Activated naive CD8-positive, alpha-beta T cell treated with anti-CD3 and anti-CD28 coated beads, Interleukin-2, amount 50 U/mL, for 24 hours (primary cell): ENCODE measurements at places on chromosomes 11 and 22.

DNA sequence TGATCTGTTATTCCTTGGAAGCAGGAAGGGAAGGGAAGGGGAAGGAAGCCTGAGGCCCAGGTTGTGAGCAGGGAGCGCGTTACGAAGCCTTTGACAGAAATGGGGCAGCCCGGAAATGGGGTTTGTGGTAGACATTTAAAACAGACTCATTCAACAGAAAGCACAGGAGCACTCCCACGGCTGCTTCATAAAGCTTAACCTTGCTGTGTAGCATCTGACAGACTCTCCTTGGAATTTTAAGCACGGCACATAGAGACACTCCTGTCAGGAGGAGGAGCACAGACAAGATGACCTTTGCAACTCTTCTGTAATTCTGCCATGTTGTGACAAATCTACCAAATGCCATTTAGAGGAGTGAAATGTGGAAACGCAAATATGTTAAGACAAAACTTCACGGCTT, 131.6 kb downstream of the FBXO7 start:
- H3K36me3 ChIP-seq = no peaks in the 10 kb centered on the region
- H3K4me1 ChIP-seq = peaks cover 7% of the 10 kb centered on the region
- peak; percentile 3 for DNase-seq
- no peak overlapping the region for H3K4me3 ChIP-seq
- peaks cover 3% of the 10 kb centered on the region for H3K27me3 ChIP-seq

GRCh38 chr11:59783632-59784090, 26.9 kb downstream of the MRPL16 start:
- H3K4me1 ChIP-seq = peaks cover 18% of the 10 kb centered on the region
- H3K27ac ChIP-seq = no peak overlapping the region

GRCh38 chr11:104668797-104669463, 229.3 kb downstream of the CASP12 start:
- no peak for DNase-seq
- no peak overlapping the region for H3K4me3 ChIP-seq
- peaks cover 3% of the 10 kb centered on the region for H3K27me3 ChIP-seq
- no peak overlapping the region for H3K27ac ChIP-seq
- H3K36me3 ChIP-seq = no peaks in the 10 kb centered on the region

DNA sequence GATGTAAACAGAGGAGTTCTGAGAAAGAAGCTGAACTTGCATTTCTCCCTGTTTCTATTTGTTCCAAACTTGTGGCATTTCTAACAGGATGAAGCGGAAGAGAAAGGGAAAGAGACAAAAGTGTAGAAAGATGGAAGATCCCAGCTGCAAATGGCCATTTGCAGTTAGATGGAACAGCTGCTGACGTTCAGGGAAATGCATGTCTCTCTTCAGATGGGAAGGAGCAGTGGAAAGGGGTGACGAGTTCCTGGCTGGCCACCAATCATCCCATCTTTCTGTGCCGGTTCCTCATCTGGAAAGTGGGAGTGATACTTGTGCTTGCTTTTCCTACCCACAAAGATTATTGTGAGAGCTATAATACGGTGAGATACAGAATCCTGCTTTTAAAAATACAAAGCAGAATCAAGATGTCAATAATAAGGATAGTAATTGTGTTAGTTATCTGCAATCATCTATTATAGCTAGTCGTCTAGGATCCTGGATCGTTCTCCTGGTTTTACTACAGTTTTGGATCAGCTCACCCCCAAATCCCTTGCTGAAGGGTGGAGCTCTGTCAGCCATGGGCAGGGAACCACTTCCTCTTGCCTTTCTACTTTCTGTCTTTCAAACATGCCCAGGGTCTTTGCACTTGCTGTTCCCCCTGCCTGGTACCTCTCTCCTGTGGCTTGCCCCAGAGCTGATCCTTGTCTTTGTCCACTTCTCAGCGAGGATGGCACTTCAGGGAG, 1.2 kb upstream of the TIMP3 start:
- H3K27me3 ChIP-seq = peaks cover 57% of the 10 kb centered on the region
- no peak overlapping the region for H3K27ac ChIP-seq
- peaks cover 6% of the 10 kb centered on the region for H3K4me1 ChIP-seq
- H3K4me3 ChIP-seq = no peak overlapping the region

- H3K27me3 ChIP-seq = no peaks in the 10 kb centered on the region
- H3K4me1 ChIP-seq = peaks cover 50% of the 10 kb centered on the region
- peaks cover 9% of the 10 kb centered on the region for H3K36me3 ChIP-seq
- H3K4me3 ChIP-seq = no peak overlapping the region
- DNase-seq = no peak
- no peak overlapping the region for H3K27ac ChIP-seq
Observed at GRCh38 chr11:118908264-118908663, 17.5 kb downstream of the BCL9L start.

DNA sequence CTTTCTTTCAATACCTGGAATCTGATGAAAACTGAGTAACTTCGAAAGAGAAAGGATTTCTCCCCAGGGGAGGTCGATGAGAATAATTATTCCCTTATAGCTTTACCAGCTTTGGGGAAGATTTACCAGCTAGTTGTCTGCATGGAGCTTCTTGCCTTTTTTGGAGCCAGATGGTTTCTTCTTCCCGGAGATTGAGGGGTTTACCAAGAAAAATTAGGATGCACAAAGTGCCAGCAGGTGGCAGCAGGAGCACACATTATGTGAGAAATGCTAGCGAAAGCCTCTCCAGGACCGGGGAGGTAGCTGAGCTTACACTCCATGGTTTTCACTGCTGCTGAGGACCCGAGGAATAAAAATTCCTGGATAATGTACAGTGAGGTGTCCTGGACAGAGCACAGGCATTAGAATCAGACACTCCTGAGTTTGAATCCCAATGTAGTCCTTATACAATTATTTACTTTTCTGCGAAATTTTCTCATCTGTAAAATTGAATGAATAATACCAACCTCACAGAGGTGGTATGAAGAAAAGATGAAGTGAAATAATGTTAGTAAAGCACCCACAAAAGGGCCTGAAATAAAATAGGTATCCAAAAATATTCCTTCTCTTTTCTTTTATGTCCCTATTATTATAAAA, 46.0 kb upstream of the PARVA start:
- no peaks in the 10 kb centered on the region for H3K27me3 ChIP-seq
- H3K4me1 ChIP-seq = no peaks in the 10 kb centered on the region
- no peaks in the 10 kb centered on the region for H3K36me3 ChIP-seq
- no peak overlapping the region for H3K4me3 ChIP-seq
- DNase-seq = peak; percentile 71

DNA sequence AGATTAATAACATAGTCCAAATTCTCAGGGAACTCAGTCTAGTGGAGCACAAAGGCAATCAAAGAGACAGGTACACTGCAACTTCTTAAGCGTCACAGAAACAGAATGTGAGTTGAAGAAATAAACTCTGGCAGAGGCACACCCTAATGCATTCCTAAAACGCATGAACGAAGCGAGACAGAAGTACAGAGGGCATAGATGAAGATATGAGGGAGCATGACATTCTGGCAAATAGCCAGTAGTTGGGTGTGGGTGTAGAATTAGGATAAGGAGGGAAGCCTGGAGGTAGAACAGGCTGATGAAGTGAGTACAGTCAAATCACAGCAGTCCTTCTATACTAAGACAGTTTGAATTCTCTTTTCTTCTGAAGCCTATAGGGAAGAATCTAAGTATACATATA, 838.7 kb upstream of the API5 start:
- no peak overlapping the region for H3K4me3 ChIP-seq
- H3K36me3 ChIP-seq = no peaks in the 10 kb centered on the region
- no peaks in the 10 kb centered on the region for H3K4me1 ChIP-seq

- DNase-seq = no peak
- H3K27ac ChIP-seq = no peak overlapping the region
- peaks cover 5% of the 10 kb centered on the region for H3K36me3 ChIP-seq
- no peaks in the 10 kb centered on the region for H3K27me3 ChIP-seq
- H3K4me3 ChIP-seq = no peak overlapping the region
Observed at GRCh38 chr11:68355471-68355870, 43.1 kb downstream of the LRP5 start.

- H3K36me3 ChIP-seq = no peaks in the 10 kb centered on the region
- H3K27me3 ChIP-seq = peaks cover 8% of the 10 kb centered on the region
- H3K4me3 ChIP-seq = no peak overlapping the region
- peaks cover under 1% of the 10 kb centered on the region for H3K4me1 ChIP-seq
Observed at GRCh38 chr22:35894937-35895708, 133.5 kb downstream of the RBFOX2 start.

GRCh38 chr11:67174311-67174710, 55.2 kb downstream of the KDM2A start:
- H3K4me3 ChIP-seq = no peak overlapping the region
- peaks cover 6% of the 10 kb centered on the region for H3K36me3 ChIP-seq
- no peak overlapping the region for H3K27ac ChIP-seq
- no peak for DNase-seq
- H3K4me1 ChIP-seq = peaks cover 12% of the 10 kb centered on the region

- DNase-seq = no peak
- no peak overlapping the region for H3K4me3 ChIP-seq
- no peak overlapping the region for H3K27ac ChIP-seq
- peaks cover 19% of the 10 kb centered on the region for H3K36me3 ChIP-seq
- no peaks in the 10 kb centered on the region for H3K27me3 ChIP-seq
Observed at GRCh38 chr11:66674964-66675602, 2.6 kb downstream of the RBM4B start.

GRCh38 chr22:17164392-17165024, 5.4 kb upstream of the HDHD5 start:
- peaks cover 3% of the 10 kb centered on the region for H3K36me3 ChIP-seq
- peaks cover 6% of the 10 kb centered on the region for H3K27me3 ChIP-seq
- DNase-seq = no peak
- H3K4me3 ChIP-seq = no peak overlapping the region

DNA sequence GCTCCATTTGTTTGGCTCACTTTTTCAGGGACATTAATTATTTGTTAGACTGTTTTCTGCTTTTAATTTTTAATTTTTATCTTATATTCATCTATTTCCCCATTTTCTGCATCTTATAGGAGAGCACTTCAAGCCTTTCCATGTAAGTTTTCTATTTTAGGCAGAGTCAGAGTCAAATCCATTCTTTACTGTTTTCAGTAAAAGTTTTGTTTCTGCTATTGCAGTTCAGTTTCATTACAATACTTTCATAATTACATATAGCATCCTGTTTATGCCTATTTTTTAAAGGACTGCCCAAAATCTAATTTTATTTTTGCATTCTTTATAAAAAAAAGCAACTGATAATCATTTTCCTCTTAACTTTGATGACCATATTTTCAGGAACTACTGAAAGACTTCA, 3.8 kb upstream of the OR10A5 start:
- H3K36me3 ChIP-seq = no peaks in the 10 kb centered on the region
- H3K27ac ChIP-seq = no peak overlapping the region
- no peak overlapping the region for H3K4me3 ChIP-seq
- no peaks in the 10 kb centered on the region for H3K4me1 ChIP-seq

GRCh38 chr11:8296038-8296649, 32.5 kb upstream of the LMO1 start:
- H3K4me1 ChIP-seq = no peaks in the 10 kb centered on the region
- no peaks in the 10 kb centered on the region for H3K36me3 ChIP-seq
- H3K27ac ChIP-seq = no peak overlapping the region
- no peak for DNase-seq

GRCh38 chr22:44357296-44357965, 44.7 kb upstream of the SHISAL1 start:
- no peak overlapping the region for H3K27ac ChIP-seq
- peaks cover 21% of the 10 kb centered on the region for H3K27me3 ChIP-seq
- no peaks in the 10 kb centered on the region for H3K36me3 ChIP-seq
- no peak overlapping the region for H3K4me3 ChIP-seq
- DNase-seq = no peak

DNA sequence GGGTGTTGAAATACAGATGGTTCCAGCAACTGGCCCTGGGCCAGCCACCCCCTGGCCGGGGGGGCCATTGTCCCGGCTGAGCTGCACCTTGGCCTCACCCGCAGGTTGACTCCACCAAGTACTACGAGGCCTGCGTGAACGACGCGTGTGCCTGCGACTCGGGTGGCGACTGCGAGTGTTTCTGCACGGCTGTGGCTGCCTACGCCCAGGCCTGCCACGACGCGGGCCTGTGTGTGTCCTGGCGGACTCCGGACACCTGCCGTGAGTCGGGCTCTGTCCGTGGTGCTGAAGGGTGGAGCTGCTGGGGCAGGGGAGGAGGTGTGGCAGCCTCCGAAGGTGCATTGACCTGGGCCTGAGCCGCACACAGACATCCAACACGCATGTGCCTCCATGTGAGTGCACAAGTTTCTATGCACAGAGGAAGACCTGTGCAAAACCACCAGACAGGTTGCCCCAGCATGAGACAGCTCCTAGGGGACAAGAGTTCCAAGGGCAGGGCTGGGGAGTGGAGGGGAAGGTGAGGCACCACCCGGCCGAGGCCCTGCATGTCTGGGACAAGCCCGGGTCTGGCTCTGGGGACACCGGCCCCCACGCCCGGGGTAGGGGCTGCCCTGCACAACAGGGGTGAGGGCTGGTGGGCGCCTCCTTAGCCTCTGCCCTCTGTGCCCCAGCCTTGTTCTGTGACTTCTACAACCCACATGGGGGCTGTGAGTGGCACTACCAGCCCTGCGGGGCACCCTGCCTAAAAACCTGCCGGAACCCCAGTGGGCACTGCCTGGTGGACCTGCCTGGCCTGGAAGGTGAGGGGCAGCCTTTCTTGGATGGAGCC, 16.1 kb downstream of the MUC5B start:
- no peak overlapping the region for H3K4me3 ChIP-seq
- H3K4me1 ChIP-seq = no peaks in the 10 kb centered on the region
- DNase-seq = no peak
- no peak overlapping the region for H3K27ac ChIP-seq

DNA sequence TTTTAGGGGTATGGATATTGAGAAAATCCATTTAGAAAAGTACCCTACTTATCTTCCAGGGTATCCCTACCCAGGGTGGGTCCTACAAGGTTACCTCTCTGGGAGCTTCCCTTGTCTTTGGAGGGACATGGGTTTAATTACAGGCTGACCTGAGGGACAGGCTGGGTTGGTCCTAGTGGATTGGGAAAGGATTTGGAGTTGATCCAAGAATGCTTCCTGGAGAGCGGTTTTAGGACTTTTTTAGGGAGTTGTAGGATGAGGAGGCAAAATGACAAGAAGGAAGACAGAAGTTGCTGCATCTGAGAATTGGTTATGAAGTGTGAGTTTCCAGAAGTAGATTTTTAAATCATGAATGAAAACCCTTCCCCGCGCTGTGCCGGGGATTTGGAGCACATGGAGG, 61.8 kb upstream of the CRTAM start:
- no peak overlapping the region for H3K4me3 ChIP-seq
- H3K27me3 ChIP-seq = no peaks in the 10 kb centered on the region
- peak overlapping the region; percentile 86 for H3K27ac ChIP-seq
- no peak for DNase-seq
- peaks cover 80% of the 10 kb centered on the region for H3K4me1 ChIP-seq

GRCh38 chr11:57434640-57435546, 8.0 kb upstream of the SLC43A3 start:
- no peaks in the 10 kb centered on the region for H3K36me3 ChIP-seq
- H3K4me1 ChIP-seq = peaks cover 15% of the 10 kb centered on the region
- H3K4me3 ChIP-seq = no peak overlapping the region
- no peaks in the 10 kb centered on the region for H3K27me3 ChIP-seq
- DNase-seq = no peak
- H3K27ac ChIP-seq = no peak overlapping the region

GRCh38 chr11:32469791-32470190, 34.5 kb upstream of the WT1 start:
- DNase-seq = no peak
- no peaks in the 10 kb centered on the region for H3K36me3 ChIP-seq
- no peak overlapping the region for H3K4me3 ChIP-seq
- H3K27me3 ChIP-seq = peaks cover 3% of the 10 kb centered on the region
- H3K4me1 ChIP-seq = no peaks in the 10 kb centered on the region
